Suppressor macrophage (primary cell): ENCODE measurements at places on chromosomes 4 and X.

DNA sequence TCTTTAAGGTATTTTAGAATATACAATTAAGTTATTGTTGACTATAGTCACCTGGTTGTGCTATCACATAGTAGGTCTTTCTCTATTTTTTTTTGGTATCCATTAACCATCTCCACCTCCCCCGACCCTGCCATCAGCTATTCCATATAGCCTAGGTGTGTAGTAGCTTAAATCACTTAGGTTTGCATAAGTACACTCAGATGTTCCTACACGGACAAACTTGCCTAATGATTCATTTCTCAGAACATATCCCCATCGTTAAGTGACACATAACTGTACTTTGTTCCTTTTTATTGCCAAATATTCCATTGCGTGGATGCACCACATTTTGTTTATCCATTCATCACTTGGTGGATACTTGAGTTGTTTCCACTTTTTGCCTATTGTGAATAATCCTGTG lies 67.9 kb downstream of the SLAIN2 start:
- no peak for DNase-seq

GRCh38 chr4:48604527-48604926 lies 114.5 kb downstream of the ZAR1 start:
- no peak for DNase-seq

- DNase-seq: no peak
Measured at GRCh38 chr4:79852305-79852730, 220.7 kb downstream of the ANTXR2 start.

- no peak for DNase-seq
Measured at GRCh38 chrX:925652-926061, 286.8 kb downstream of the CRLF2 start.

DNA sequence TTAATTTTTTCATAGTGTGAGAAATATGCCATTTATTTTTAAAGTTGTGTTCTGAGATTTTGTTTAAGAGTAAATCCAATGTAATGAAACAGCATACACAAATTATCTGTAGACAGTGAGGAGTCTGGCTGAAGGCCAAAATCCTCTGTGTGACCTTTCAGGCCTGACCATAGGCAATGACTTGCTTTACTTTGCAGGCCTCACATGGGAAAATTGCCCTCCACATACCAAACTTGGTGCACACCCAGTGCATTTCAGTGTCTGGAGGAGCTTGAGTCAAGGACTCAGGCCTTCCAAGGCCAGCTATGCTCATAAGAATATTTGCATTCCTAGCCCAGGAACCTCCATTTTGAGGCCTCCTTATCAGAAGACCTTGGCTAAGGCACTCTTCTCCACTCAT lies 430.1 kb downstream of the GABRG1 start:
- DNase-seq: no peak

DNA sequence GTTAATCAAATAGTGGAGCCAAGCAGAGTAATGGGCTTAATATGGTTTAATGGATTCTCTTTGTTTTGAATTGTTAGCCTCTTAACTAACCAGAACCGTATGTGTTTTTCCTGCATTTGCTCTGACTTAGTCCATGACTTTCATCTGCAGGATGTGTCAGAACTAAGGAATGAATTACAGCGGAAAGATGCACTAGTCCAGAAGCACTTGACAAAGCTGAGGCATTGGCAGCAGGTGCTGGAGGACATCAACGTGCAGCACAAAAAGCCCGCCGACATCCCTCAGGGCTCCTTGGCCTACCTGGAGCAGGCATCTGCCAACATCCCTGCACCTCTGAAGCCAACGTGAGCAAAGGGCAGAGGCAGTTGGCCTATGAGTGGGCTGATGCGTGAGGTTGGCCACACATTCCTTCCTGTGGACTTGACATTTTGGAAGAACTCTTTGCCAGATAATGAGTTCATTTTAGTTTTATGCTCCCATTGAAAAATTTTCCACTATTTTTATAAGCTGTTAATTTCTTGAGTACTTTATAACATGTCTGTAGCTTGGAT lies 9.1 kb downstream of the MED28 start:
- DNase-seq: no peak

DNA sequence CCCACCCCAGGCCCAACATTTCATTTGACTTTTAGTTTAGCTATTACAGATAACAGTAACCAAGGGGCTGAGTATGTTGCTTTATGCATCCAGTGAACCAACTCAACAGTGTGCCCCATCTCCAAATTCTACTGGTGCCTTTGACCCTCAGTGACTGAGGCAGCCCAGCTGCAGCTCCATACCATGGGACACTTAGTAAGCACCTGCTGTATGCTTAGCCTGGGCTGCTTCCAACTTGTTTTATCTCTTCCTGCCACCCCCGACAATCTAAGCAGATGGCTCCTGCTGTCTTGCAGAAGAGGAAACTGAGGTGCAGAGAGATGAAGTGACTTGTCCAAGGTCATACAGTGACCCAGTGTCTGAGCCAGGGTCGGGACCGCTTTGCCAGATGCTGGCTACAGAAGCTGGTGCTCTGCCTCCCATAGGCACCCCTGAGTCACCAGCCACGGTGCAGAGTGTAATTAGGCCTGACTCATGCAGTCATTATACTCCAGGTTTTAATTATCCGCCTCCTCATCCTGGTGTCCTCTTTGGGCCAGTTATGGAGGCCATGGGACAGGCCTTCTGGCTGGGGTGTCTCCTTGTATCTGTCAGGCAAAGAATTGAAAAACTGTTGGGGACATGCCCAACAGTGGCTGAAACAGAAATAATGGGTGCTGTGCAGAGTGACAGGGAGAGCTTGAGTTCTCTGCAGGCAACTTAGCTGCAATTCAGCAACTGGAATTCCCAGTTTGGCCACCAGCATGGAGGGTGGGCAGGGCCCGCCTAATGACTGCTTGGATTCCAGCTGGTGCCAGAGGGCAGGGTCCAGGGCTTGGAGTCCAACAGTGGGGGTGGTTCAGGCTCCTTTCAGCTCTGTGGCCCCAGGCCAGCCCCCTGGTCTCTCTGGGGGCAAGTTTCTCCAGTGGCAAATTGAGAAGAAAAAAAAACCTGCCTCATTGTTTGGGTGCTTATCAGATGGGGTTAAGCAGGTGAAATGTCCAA lies 8.2 kb upstream of the GPR78 start:
- DNase-seq: no peak

DNA sequence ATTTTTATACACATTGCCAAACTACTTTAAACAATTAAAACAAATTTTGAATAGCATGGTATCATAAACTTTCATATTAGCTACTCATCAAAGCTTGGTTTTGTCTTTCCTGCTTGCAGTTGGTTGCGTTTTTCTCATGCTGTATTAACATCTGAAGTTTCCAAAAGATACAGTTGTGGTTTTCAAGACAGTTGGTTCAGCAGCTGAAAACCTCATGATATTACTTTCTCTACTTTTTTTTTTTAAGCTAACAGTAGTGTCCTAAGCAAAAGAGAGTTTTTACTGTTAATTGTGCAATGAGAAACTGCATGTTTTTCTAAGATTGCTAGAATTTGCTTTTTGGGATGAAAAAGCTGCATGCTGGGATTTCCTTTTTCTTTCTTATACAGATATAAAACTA lies 15.2 kb downstream of the RUFY3 start:
- DNase-seq: no peak

GRCh38 chrX:153924149-153924861 lies 1.8 kb downstream of the ARHGAP4 start:
- peak; percentile 58 for DNase-seq
